A673 (cell line): ENCODE measurements at places on chromosomes 3 and 15. TPM values are rescaled to one million over a fixed set of nuclear protein-coding genes. Genes with fewer than 3 reads are reported as not detected.

Gene MYO9A
- 26.3 and 30.1 TPM in 2 replicates for total RNA-seq

Gene LSAMP
- total RNA-seq: 10.1 and 12.5 TPM in 2 replicates

Gene ZIC1
- total RNA-seq: 1.4 and 4.2 TPM in 2 replicates

Gene ITGA11
- 0.17 and 0.45 TPM in 2 replicates for total RNA-seq

Gene UCN2
- total RNA-seq: 0.49 and 0.81 TPM in 2 replicates

Gene ZDHHC19
- total RNA-seq: not detected in 2 replicates

Gene NMB
- 15.1 and 15.3 TPM in 2 replicates for total RNA-seq

Gene TOMM70
- 54.4 and 55.1 TPM in 2 replicates for total RNA-seq

Gene SCAANT1
- total RNA-seq: not detected in 2 replicates

DNA sequence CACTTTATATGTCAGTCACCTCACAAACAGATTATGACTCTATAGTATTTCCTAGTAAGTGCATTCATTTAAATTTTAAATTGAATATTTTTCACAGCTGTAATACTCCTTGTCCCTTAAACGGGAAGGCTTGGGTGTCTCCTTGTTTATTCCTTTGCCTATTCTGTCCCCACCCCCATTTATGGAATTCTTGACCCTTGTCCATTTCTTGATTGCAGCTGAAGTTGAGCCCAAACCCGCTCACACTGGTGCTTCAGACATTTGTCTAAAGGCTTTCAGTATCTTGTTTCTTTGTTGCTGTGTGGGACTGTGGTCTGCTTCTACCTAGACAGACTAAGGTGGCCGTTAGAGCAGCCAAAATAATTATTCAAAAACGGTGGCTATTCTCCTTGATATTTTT is 449.7 kb downstream of the FOXP1 start:
- no peaks in the 10 kb centered on the region for H3K27me3 ChIP-seq
- H3K27ac ChIP-seq: no peak overlapping the region
- DNase-seq: no peak
- H3K36me3 ChIP-seq: no peaks in the 10 kb centered on the region
- no peak overlapping the region for H3K4me3 ChIP-seq

GRCh38 chr3:71102111-71102983 is 481.2 kb downstream of the FOXP1 start:
- H3K36me3 ChIP-seq: no peaks in the 10 kb centered on the region
- H3K27ac ChIP-seq: peak overlapping the region; percentile 37
- H3K4me3 ChIP-seq: no peak overlapping the region
- peak; percentile 17 for DNase-seq
